ENCODE measurements at places on chromosomes 13 and 19.

GRCh38 chr19:49431330-49431749 lies 6.2 kb downstream of the GFY start:
- DNase-seq, result no peak

DNA sequence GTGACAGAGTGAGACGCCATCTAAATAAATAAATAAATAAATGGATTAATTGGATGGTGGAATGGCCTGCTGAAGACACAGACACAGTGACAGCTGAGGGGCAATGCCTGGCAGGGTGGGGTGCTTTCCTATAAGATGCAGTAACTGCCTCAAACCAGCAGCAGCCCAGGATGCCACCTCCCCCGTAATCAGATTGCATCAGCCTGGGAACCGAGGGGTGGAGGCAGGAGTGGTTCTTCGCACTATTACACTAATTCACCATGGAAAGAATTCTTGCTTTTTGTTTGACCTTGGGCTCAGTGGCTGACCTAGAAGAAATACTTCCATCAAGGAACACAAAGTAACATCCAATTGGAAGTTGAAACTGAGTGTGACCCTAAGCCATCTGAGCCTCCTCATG lies 31.6 kb upstream of the USP12 start:
- DNase-seq, result no peak

DNA sequence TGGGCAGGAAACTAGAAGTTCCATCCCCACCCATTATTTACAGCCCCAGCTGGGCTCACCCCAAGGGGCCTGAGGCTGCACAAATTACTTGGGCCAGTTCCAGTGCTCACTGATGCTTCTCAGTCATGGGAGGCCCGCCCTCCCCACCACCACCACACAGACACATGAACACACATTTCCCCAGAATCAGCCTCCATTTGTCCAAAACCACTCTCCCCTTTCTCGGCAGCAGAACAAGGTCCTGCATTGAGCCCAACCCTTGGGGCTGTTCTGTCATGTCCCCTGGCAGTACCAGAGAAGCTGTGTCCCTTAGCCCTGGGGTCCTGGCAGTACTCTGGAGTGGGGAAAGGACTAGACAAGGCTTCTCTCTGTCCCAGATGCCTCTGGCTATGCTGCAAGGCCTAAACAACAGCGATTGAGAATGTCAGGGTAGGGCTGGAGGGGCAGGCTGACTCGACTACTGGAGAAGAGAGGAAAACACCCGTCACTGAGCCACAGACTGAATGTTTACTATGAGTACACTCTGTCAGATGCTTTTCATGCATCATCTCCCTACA lies 21.8 kb downstream of the SAMD4B start:
- DNase-seq, result no peak

DNA sequence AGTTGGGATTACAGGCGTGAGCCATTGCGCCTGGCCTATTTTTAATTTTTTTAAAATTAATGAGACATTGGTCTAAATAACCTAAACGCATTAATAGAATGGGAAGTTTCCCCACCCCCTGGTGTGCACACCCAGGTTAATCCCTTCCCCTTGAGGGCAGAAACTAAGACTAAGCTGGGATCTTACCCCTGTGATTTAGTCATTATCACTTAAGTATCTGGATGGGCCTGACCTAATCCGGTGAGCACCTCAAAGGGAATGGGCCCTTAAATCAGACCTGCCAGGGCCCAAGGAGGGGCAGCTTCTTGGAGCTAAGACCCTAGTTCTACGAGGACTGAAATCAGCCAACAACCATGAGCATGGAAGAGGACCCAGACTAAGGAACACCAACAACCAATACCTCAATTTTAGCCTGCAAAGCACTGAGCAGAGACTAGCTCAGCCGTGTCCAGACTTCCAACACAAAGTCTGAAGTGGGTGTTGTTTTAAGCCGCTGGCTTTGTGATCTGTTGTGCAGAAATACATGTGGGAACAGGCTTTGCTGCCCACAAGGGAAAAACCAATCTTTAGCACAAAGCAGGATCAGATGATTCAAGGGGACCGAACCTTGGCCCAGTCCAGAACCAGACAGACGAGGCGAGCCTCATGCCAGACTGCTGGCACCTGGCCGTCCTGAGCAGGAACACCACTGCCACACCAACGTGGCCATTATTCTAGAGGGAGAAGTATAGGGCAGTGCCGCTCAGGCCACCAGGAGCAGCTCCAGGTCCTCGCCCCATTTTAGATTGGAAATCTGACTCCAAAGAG lies 7.1 kb downstream of the UBE2S start:
- no peak for DNase-seq

- no peak for DNase-seq
These were observed 11.6 kb downstream of the CLEC4G start for GRCh38 chr19:7720351-7720750.
